ENCODE measurements at places on chromosomes 12 and 14.

GRCh38 chr12:122681814-122682213 is 21.3 kb downstream of the HCAR2 start:
- DNase-seq: peak; percentile 60

DNA sequence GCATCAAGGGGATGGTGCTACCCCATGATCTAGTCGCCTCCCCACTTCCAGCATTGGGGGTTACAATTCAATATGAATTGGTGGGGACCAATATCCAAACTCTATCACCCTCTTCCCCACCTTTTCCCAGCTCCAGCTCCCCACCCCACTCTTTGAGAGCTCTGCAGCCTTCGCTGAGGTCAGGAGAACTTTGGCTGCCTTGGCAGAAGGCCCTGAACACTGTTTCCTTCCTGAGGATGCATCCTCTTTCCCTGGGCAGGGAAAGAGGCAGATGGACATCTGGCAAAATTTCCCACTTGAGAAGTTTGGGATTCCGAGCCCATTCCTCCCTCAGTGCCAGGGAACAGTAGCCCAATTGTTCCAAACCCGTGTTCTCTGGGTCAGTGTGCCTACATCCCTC is 169.1 kb downstream of the TSPAN9 start:
- no peak for DNase-seq

- no peak for DNase-seq
Observed at GRCh38 chr14:77849711-77850110, 49.8 kb downstream of the ADCK1 start.

DNA sequence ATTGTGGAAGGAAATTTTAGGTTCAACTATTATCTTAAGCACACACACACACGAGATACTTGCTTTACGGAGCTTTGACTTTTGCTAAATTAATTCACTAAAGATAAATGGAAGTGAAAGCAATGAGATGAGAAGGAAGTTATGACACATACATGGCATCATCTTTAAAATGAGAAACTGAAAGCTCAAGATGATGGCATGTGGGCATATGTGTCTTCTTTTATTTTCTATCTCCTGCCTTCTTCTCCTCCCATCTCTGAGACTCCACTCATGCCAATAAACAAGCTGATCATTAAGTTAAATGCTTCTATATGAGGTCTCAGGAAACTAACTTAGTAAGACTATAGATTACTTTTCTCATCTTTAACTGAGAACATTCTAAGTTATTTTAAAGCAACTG is 216.7 kb downstream of the MED13L start:
- no peak for DNase-seq

GRCh38 chr14:96316087-96316486 is 47.1 kb downstream of the ATG2B start:
- DNase-seq: no peak

DNA sequence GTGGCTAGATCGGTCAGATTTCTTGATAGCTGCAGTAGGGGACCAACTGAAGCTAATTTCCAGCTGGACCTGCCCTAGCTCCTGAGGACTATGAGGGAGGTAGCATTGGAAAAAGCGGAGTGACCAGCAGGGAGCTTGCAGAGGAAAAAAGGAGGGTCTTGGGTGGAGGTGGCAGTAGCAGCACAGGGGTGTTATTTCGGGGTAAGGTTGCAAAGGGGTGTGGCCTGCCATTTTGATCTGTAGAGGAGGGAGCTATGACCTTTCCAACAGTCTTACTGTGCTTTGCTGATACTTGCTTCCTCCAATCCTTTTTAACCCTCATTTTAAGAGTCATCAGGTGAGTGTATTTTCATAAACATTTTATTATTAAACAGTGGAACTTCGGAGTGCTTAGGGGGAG is 83.8 kb upstream of the NRXN3 start:
- no peak for DNase-seq

DNA sequence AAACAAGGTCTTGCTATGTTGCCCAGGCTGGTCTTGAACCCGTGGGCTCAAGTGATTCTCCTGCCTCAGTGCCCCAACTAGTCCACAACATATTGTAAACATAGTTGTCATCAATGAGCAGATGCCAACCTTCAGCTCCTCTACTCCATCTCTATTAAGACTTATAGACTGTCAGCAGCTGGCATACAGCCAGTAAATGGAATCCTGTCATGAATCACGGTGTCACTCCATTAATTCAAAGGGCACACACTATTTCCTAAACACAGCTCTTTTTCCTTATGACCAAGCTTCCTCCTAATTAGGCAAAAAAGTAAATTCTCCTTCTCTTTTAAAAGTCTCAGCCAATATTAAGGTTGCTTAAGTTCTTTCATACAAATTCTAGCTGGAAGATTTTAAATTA is 111.2 kb downstream of the ITPR2 start:
- no peak for DNase-seq

DNA sequence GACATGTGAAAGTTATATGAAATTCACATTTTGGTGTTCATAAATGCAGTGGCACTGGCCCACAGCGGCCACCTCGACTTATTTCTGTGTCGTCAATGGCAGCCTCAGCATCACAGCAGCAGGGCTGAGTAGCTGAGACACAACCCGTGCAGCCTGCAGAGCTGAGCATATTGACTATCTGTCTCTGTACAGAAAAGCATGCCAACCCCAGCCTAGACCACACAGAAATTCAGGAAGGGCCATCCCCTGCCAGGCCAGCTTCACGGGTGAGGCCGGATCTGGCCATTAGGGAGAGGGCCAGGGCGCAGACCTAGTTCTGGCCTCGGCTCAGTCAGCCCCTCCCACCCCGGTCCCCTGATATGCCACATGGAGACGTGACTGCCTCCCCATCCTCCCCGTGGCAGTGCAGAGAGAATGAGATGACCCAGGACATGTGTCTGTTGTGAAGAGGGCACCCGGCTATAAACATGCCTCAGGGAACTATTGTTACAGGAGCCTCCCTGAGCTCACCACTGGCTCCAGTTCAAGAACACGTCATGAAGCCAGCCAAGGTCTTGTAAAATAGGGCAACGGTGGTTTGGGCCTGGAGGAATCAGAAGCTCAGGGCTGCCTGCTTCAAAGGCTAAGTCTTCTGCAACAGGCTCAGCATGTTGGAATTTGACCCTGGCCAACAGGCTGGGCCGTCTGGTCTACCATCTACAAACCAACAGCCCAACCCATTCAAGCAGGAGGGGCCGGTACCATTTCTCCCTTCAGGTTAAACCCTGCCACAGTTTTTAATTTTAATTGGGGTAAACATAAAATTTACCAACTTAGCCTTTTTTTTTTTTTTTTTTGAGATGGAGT is 25.5 kb downstream of the SCARB1 start:
- DNase-seq: peak; percentile 96

- DNase-seq: no peak
Observed at GRCh38 chr12:33253178-33253577, 186.4 kb downstream of the SYT10 start.

DNA sequence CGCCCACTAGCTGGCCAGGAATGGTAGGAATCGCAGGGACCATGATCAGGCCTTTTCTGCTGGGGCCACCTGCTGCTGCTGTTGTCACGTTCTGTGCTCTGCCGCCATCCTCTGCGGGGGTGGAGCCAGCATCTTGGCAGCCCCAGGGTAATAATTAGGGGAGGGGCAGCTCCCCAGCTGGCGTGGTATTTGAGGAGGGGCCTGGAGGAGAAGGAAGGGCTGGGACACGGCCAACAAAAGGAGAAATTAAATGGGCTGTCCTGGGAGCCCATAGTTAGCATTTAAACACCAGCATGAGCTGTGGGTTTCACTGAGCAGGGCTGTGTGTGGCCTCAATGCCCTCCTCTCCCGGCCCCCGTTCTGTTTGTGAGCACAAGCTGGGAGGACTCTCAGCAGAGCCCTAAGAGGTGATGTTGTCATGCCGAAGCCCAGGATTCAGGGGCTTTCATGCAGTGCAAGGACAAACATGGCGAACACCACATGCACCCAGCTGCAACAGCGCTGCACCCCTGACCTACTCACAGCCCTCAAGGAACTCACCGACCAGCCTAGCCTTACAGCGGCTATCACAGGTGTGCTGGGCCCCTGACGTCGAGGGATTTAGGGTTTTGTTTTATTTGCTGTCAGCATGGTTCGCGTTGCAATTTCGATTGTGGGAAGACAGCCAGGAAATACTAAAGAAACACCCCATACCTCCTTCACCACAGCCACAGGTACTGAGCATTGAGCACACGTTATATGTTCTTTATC is 324.3 kb downstream of the CACNA1C start:
- DNase-seq: no peak

GRCh38 chr12:116697305-116697704 is 40.6 kb downstream of the SPRING1 start:
- DNase-seq: no peak

DNA sequence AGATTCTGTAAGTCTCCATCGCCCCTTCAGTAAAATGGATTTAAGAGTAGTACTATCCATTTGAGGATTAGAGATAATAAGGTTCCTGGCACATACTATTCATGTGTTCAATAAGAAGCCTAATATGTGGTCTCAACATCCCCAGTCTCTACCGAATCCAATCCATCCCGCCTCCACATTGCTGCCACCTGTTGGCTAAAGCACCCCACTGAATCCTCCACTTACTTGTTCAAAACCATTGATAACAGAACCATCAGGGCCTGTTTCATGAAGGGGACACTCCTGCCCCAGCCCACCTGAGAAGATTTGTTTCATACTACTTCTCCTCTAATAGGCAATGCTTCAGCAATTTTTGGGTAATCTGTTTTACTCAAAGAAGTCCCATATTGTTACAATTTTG is 147.5 kb downstream of the SLC2A13 start:
- DNase-seq: no peak

DNA sequence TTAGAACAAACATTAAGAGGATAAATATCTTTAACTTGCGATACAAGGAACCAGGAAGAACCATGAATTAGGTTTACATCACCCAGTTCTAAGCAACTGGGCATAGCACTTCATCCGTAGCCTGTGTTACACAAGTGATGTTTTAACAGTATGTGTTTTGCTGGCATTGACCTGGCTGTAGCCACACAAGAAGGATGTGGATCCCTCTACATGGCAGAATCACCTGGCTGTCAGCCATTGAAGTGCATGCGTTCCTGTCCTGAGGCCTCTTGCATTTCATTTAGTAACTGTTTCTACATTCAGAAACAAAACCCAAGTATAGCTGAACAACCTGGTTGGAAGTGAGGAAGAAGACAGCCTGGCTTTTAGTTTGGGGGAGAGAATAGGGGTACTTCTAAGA is 72.2 kb downstream of the TGFB3 start:
- no peak for DNase-seq
